ENCODE measurements at places on chromosomes 4 and X. TPM values are rescaled to one million over a fixed set of nuclear protein-coding genes. Genes with fewer than 3 reads are reported as not detected.

GRCh38 chr4:113739197-113739596, 22.3 kb downstream of the CAMK2D start:
- no peaks in the 10 kb centered on the region for H3K27me3 ChIP-seq
- H3K27ac ChIP-seq, result no peak overlapping the region
- no peaks in the 10 kb centered on the region for H3K36me3 ChIP-seq
- DNase-seq, result peak; percentile 38

DNA sequence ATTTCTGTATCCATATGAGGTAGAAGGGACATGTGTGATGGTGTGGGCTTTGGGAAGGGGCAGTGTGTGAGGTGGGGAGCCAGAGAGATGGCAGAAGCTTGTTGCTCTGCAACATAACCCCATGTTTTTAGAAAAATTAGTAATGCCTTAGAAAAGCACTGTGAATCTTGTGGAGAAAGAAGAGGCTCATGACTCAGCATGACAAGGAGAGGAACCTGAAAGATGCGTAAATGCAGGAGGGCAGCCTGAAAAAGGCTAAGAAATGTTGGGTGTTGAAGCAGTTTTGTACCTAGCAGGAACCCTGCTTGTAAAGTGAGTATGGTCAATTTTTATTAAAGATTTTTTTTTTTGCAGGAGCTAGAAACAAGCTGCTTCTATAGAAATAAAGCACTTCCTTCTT, 59.8 kb downstream of the ARSJ start:
- H3K4me1 ChIP-seq, result no peaks in the 10 kb centered on the region
- H3K4me3 ChIP-seq, result no peak overlapping the region
- H3K36me3 ChIP-seq, result no peaks in the 10 kb centered on the region
- H3K27me3 ChIP-seq, result no peaks in the 10 kb centered on the region

GRCh38 chr4:38873290-38873944, 5.8 kb downstream of the FAM114A1 start:
- no peaks in the 10 kb centered on the region for H3K4me1 ChIP-seq
- H3K4me3 ChIP-seq, result no peak overlapping the region
- H3K27ac ChIP-seq, result no peak overlapping the region
- DNase-seq, result no peak

DNA sequence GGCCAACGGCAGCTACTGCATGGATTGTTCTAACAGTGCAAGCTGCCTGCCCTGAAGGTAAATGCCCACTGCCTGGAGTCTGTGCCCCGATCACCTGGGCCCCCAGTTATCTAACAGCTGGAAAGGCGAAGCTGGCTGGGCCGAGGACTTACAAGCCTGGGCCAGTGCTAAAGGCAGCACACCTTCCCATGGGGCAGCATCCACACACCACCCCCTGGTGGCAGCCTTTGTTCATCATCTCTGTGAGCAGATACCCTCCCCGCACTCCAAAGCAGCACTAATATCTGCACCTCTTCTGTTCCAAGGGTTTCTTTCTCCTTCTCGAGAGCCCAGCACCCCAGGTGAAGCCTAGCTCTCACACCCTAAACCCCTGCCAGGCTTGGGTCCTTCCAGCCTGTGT, 7.6 kb downstream of the SLC2A9 start:
- no peaks in the 10 kb centered on the region for H3K27me3 ChIP-seq
- no peaks in the 10 kb centered on the region for H3K36me3 ChIP-seq
- peak; percentile 37 for DNase-seq
- H3K27ac ChIP-seq, result no peak overlapping the region
- H3K4me1 ChIP-seq, result no peaks in the 10 kb centered on the region
- H3K4me3 ChIP-seq, result no peak overlapping the region

Gene ALB
- not detected for total RNA-seq

- peak; percentile 41 for DNase-seq
- peaks cover 29% of the 10 kb centered on the region for H3K4me1 ChIP-seq
- no peaks in the 10 kb centered on the region for H3K27me3 ChIP-seq
- H3K36me3 ChIP-seq, result peaks cover 2% of the 10 kb centered on the region
- no peak overlapping the region for H3K4me3 ChIP-seq
Observed at GRCh38 chr4:128831531-128832242, 22.2 kb downstream of the JADE1 start.

- H3K27me3 ChIP-seq, result no peaks in the 10 kb centered on the region
- no peaks in the 10 kb centered on the region for H3K36me3 ChIP-seq
- DNase-seq, result no peak
- no peak overlapping the region for H3K4me3 ChIP-seq
- H3K27ac ChIP-seq, result no peak overlapping the region
Observed at GRCh38 chrX:17520016-17520615, 145.1 kb downstream of the NHS start.

Gene MEPE
- not detected for total RNA-seq

Gene ACE2
- not detected for total RNA-seq

DNA sequence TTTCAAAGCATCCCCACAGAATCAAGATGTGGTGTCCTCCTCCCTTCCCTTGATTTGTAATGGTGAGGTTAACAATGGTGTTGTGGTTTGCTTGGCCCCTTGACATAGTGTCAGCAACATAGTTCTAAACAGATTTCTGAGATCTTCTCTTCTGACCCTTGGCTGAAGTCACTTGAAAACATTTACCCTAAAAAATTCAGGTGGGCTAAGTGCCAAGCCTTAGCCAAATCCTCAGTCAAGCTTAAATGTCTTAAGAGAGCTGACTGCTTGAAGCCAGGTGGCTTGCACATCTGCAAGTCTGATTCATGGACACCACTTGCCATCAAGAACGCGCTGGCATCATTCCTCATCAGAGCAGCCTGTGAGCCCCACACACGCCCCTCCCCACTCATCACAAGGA, 173.2 kb downstream of the MGST2 start:
- no peak for DNase-seq
- H3K36me3 ChIP-seq, result no peaks in the 10 kb centered on the region
- H3K4me3 ChIP-seq, result no peak overlapping the region
- peaks cover 3% of the 10 kb centered on the region for H3K4me1 ChIP-seq
- H3K27ac ChIP-seq, result no peak overlapping the region

Gene POU4F2
- total RNA-seq, result 4.6 TPM

GRCh38 chr4:27759611-27760575, 899.3 kb downstream of the STIM2 start:
- H3K4me3 ChIP-seq, result no peak overlapping the region
- no peaks in the 10 kb centered on the region for H3K27me3 ChIP-seq
- DNase-seq, result no peak
- no peaks in the 10 kb centered on the region for H3K36me3 ChIP-seq
- H3K4me1 ChIP-seq, result peaks cover 3% of the 10 kb centered on the region

Gene TCEAL8
- total RNA-seq, result 62.9 TPM

Gene PABPC1L2A
- total RNA-seq, result not detected

Gene CCSER1
- total RNA-seq, result not detected

- DNase-seq, result no peak
- no peaks in the 10 kb centered on the region for H3K4me1 ChIP-seq
- no peak overlapping the region for H3K27ac ChIP-seq
- no peaks in the 10 kb centered on the region for H3K27me3 ChIP-seq
Observed at GRCh38 chrX:78075787-78076389, 28.2 kb upstream of the PGK1 start.

- H3K4me3 ChIP-seq, result no peak overlapping the region
- H3K27me3 ChIP-seq, result no peaks in the 10 kb centered on the region
- no peak overlapping the region for H3K27ac ChIP-seq
- H3K36me3 ChIP-seq, result no peaks in the 10 kb centered on the region
- DNase-seq, result no peak
Observed at GRCh38 chr4:75321484-75321883, 192.7 kb downstream of the RCHY1 start.

DNA sequence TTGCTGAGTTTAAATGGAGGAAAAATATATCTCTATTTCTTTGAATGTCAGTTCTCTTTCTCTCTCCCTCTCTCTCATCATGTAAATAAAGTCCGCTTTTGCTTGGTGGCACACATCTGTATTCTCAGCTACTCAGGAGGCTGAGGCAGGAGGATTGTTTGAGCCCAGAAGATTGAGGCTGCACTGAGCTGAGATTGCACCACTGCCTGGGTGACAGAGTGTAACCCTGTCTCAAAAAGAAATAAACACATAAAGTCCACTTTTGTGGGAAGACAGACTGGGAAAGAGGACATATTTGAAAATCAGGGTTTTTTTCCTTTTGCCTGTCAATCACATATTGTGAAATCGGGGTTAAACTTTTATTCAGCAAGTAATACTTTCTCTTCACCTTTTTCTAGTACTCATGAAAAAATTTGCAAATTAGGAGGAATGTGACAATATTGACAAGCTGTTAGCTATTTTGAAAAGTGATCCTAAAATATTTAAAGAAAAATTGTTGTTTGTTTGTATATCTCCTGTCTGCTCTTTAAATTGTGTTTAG, 42.6 kb downstream of the PLS3 start:
- H3K4me1 ChIP-seq, result peaks cover 9% of the 10 kb centered on the region
- no peak overlapping the region for H3K4me3 ChIP-seq
- H3K27ac ChIP-seq, result no peak overlapping the region
- DNase-seq, result no peak
- H3K36me3 ChIP-seq, result no peaks in the 10 kb centered on the region

- H3K36me3 ChIP-seq, result no peaks in the 10 kb centered on the region
- H3K4me3 ChIP-seq, result peak overlapping the region; percentile 68
- peak overlapping the region; percentile 29 for H3K27ac ChIP-seq
- no peaks in the 10 kb centered on the region for H3K27me3 ChIP-seq
Observed at GRCh38 chr4:140426610-140427105, 790 bp downstream of the CLGN start.

- no peaks in the 10 kb centered on the region for H3K36me3 ChIP-seq
- H3K4me1 ChIP-seq, result peaks cover 10% of the 10 kb centered on the region
- H3K27ac ChIP-seq, result no peak overlapping the region
- H3K27me3 ChIP-seq, result no peaks in the 10 kb centered on the region
Observed at GRCh38 chr4:147590249-147590920, 26.8 kb upstream of the TMEM184C start.

Gene NDST3
- total RNA-seq, result 2.6 TPM

Gene GYG2
- 59.7 TPM for total RNA-seq

DNA sequence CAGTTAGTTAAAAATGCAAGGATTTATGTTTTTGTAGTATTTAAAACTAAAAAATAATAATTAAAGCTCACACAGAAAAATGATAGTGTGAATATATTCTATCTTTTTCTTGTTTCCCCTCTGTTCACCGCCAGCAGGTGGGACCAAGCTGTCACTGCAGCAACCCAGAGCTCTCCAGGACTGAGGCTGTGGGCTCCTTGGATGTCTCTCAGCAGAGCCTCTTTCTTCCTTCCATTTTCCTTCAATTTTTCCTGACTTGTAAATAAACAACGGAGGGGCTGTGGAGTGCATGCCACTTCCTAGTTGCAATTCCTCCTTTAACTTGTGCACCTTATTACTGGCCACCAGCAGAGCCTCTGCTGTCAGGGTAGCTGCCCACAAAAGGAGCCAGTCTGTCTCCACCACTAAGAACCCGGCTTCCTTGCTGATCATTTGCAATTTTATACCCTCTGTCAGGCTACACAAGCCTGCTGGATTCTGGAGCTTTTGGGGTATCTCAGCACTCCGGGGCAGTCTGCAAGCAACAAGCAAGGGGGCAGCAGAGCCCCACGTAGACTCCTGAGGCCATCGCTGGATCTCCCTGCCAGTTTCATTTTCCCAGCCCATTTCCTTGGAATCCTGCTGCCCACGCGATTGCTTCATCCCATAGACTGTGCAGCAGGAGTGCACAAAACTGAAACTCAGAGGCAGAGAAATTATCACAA, 1467.4 kb downstream of the C4orf33 start:
- H3K27me3 ChIP-seq, result no peaks in the 10 kb centered on the region
- H3K4me1 ChIP-seq, result no peaks in the 10 kb centered on the region
- H3K4me3 ChIP-seq, result peak overlapping the region; percentile 39
- no peak overlapping the region for H3K27ac ChIP-seq

Gene SCRG1
- not detected for total RNA-seq

Gene MAGEB6B
- total RNA-seq, result not detected

DNA sequence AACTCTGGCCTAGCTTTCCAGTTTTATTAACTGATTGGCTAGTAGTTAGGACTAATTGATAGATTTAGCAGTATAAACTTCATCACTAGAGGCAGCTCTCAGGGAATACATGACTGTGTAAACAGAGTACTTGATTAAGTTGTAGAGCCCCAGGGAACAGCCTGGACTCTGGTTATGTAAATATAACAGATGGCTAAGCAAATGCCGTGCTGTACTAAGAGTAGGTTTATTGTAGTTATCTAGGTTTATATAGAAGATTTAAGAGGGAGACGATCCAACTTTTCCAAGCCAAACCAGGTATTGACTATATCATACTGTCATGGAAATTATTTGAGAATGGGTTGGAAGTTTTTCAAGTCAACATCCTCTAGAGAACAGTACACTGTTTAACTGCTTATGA, 463.4 kb upstream of the GRID2 start:
- H3K36me3 ChIP-seq, result no peaks in the 10 kb centered on the region
- H3K27me3 ChIP-seq, result no peaks in the 10 kb centered on the region
- no peak overlapping the region for H3K4me3 ChIP-seq
- no peaks in the 10 kb centered on the region for H3K4me1 ChIP-seq

Gene GPR143
- 0.50 TPM for total RNA-seq

GRCh38 chrX:150092549-150092948, 154.3 kb upstream of the EOLA2 start:
- DNase-seq, result no peak
- H3K27me3 ChIP-seq, result no peaks in the 10 kb centered on the region
- no peak overlapping the region for H3K4me3 ChIP-seq
- no peaks in the 10 kb centered on the region for H3K36me3 ChIP-seq

GRCh38 chr4:156374069-156374468, 420.4 kb upstream of the CTSO start:
- H3K36me3 ChIP-seq, result no peaks in the 10 kb centered on the region
- H3K27me3 ChIP-seq, result no peaks in the 10 kb centered on the region
- DNase-seq, result peak; percentile 34
- H3K4me3 ChIP-seq, result no peak overlapping the region
- H3K4me1 ChIP-seq, result peaks cover 7% of the 10 kb centered on the region

DNA sequence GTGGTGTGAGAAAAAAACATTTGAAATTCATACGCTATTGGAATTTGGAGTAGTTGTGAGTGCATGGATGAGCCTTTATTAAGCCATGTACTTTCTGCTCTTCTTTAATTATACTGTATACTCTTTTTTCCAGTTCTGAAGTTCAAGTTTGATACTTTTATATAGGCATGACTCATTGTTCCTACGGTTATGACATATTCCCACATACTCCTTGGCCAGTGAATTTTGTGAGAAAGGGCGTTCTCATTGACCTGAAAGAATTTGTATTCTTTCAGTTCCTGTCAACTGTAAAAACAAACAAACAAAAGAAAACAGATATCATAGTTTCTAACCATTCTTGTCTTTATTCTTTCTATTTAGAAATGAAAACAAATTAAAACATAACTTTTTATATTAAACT, 407.3 kb downstream of the MAPK10 start:
- no peak for DNase-seq
- H3K27me3 ChIP-seq, result no peaks in the 10 kb centered on the region
- H3K4me1 ChIP-seq, result no peaks in the 10 kb centered on the region
- H3K27ac ChIP-seq, result no peak overlapping the region
- no peak overlapping the region for H3K4me3 ChIP-seq

All from A673 (cell line).